Lung microvascular endothelial cell (primary cell): ENCODE measurements at places on chromosomes 13 and 19. TPM values are rescaled to one million over a fixed set of nuclear protein-coding genes. Genes with fewer than 3 reads are reported as not detected.

Gene KLK14
- not detected in 2 replicates for total RNA-seq

Gene COL4A2
- 728 and 775 TPM in 2 replicates for total RNA-seq

Gene RNASEH2A
- total RNA-seq = 7.1 and 9.8 TPM in 2 replicates

Gene TMPRSS9
- total RNA-seq = under 0.01 and 0.20 TPM in 2 replicates

Gene LILRA2
- not detected in 2 replicates for total RNA-seq

Gene GARIN5A
- under 0.01 and 0.20 TPM in 2 replicates for total RNA-seq

Gene ZNF345
- 2.8 and 6.3 TPM in 2 replicates for total RNA-seq

Gene PRODH2
- total RNA-seq = not detected in 2 replicates

Gene KIR2DL1
- total RNA-seq = not detected in 2 replicates
